Osteoblast (primary cell): ENCODE measurements at places on chromosomes 1 and 21.

DNA sequence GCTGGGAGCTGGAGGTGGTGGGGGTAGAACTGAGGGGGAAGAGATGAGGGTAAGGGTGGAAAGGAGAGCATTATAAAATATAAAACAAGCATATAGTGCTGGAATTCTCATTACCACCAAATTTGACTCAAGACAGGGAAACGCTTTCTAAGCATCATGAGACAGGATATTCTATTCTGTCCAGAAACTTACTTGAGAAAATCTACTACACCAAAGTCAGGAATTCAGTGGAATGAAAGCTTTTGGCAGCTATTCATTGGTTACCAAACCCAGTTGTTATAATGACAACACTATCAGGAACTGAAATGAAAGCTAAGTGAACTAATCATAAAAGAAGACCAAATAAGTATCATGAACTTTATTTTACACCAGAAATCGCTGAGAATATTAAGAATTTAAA is 14.5 kb downstream of the AIDA start:
- H3K4me1 ChIP-seq: no peaks in the 10 kb centered on the region
- peak overlapping the region; percentile 17 for H3K27ac ChIP-seq
- peaks cover 24% of the 10 kb centered on the region for H3K36me3 ChIP-seq
- DNase-seq: peak; percentile 62
- no peaks in the 10 kb centered on the region for H3K27me3 ChIP-seq
- H3K4me3 ChIP-seq: no peak overlapping the region

DNA sequence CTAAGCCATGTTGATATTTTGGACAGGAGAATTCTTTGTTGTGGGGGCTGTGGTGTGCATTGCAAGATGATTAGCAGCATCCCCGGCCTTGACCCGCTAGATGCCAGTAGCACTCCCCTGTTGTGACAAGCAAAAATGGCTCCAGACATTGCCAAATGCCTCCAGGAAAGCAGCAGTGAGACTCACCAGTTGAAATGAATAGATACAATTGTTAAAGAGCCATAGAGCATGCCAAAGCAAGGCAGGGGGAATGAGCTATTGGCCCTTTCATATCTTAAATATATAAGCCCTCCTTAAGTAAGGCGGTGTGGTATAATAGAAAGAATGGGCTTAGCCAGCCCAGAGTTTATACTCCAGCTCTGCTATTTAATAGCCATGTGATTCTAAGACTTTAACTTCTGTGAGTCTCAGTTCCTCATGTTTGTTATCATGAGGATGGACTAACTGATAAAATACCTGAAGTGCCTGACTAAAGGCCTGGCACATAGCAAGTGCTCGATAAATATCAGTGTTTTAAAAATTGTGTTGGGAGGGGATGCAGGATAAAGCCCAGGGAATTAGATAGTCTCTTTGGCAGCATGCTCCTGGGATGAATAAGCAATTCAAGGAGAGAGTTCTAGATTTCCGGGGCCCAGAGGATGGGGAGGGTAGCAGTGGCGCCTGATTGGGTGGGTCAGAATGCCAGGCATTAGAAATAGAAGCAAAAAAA is 21.1 kb upstream of the RGS4 start:
- H3K27ac ChIP-seq: no peak overlapping the region
- H3K4me3 ChIP-seq: no peak overlapping the region
- no peaks in the 10 kb centered on the region for H3K4me1 ChIP-seq
- no peaks in the 10 kb centered on the region for H3K36me3 ChIP-seq
- no peak for DNase-seq
- H3K27me3 ChIP-seq: no peaks in the 10 kb centered on the region

DNA sequence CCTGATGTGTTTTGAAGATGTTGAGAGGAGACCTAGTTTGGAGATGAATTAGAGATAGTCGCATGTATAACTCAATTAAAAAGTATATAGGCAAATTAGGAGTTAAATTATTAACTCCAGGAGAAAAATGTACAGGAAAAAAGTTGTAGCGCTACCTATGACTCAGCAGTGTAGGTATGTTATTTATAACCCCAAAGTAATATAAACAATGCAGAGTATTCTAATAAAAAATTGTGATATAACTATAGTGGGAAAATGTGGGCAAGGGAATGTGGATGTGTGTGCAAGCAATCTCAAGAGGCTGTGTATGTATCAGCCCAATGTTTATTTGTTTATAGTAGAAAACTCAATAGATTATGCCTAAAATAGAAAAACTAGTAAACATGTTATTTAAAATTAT is 144.5 kb downstream of the BRINP2 start:
- H3K4me3 ChIP-seq: no peak overlapping the region
- no peaks in the 10 kb centered on the region for H3K4me1 ChIP-seq
- DNase-seq: no peak
- H3K27me3 ChIP-seq: no peaks in the 10 kb centered on the region
- no peaks in the 10 kb centered on the region for H3K36me3 ChIP-seq
- no peak overlapping the region for H3K27ac ChIP-seq

GRCh38 chr1:2602866-2603520 is 16.4 kb downstream of the PRXL2B start:
- no peaks in the 10 kb centered on the region for H3K36me3 ChIP-seq
- H3K27me3 ChIP-seq: no peaks in the 10 kb centered on the region
- H3K27ac ChIP-seq: no peak overlapping the region

- no peaks in the 10 kb centered on the region for H3K36me3 ChIP-seq
- no peaks in the 10 kb centered on the region for H3K27me3 ChIP-seq
- H3K27ac ChIP-seq: no peak overlapping the region
- peaks cover 31% of the 10 kb centered on the region for H3K4me1 ChIP-seq
- DNase-seq: peak; percentile 27
Observed at GRCh38 chr1:180633057-180634056, 1.5 kb downstream of the XPR1 start.

GRCh38 chr1:171899838-171900237 is 58.5 kb downstream of the DNM3 start:
- H3K36me3 ChIP-seq: no peaks in the 10 kb centered on the region
- no peak for DNase-seq
- H3K27ac ChIP-seq: no peak overlapping the region
- no peaks in the 10 kb centered on the region for H3K27me3 ChIP-seq
- H3K4me3 ChIP-seq: no peak overlapping the region

GRCh38 chr1:33296824-33297223 is 24.1 kb downstream of the A3GALT2 start:
- H3K4me3 ChIP-seq: no peak overlapping the region
- no peaks in the 10 kb centered on the region for H3K27me3 ChIP-seq
- H3K27ac ChIP-seq: no peak overlapping the region
- H3K36me3 ChIP-seq: peaks cover 32% of the 10 kb centered on the region
- DNase-seq: no peak

- peaks cover 15% of the 10 kb centered on the region for H3K4me1 ChIP-seq
- H3K4me3 ChIP-seq: no peak overlapping the region
- H3K27ac ChIP-seq: no peak overlapping the region
- H3K36me3 ChIP-seq: peaks cover 15% of the 10 kb centered on the region
Observed at GRCh38 chr1:155015527-155016230, 13.1 kb downstream of the ZBTB7B start.

- peaks cover 68% of the 10 kb centered on the region for H3K4me1 ChIP-seq
- peak overlapping the region; percentile 88 for H3K27ac ChIP-seq
- no peaks in the 10 kb centered on the region for H3K27me3 ChIP-seq
- no peak overlapping the region for H3K4me3 ChIP-seq
- peaks cover 26% of the 10 kb centered on the region for H3K36me3 ChIP-seq
Observed at GRCh38 chr1:39391691-39392679, 99.5 kb upstream of the BMP8A start.

GRCh38 chr21:15066123-15066575 is 1.3 kb upstream of the NRIP1 start:
- H3K27ac ChIP-seq: peak overlapping the region; percentile 69
- DNase-seq: no peak
- H3K4me3 ChIP-seq: peak overlapping the region; percentile 74
- H3K4me1 ChIP-seq: peaks cover 13% of the 10 kb centered on the region

DNA sequence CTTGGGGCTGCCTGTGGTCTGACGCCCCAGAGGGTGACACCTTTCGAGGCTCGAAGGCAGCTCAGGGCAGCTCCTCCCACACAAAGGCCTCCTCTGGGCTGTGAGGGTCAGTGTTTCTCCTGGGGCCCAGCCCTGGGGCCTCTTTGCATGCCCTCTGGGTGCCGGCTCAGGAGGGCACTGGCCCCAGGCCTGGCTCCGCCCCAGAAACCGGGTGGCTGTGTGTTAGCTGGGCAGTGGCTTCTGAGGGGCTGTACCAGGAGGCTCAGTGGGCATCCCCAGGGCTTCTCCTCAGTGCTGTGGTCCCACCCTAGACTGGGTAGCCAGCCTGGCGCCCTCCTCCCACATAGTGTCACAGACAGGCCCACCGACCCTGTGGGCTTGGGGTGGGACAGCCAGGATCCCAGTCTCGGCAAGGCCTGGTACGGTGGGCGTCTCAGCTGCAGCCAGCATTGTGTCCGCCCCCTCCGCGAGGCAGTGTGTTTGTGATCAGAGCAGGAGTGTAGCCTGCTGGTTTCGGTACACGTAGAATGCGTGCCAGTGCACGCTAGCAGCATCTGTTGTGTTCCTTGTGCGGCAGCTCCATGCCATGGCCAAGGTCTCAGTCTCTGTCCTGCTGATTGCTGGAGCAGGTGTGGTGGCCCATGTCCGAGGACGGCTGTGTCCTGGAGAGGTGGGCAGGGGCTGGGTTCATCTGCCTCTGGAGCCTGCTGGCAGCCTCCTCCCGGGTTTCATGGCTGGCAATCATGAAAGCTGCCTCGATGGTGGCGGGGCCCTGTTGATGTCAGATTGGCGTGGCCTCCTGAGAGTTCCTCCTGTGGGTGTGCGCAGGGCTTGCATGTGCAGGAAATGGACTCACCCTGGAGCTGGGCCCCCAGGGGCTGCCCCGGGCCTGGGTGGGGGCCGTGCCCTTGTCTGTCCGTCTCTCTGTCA is 28.0 kb downstream of the RRP1 start:
- H3K27ac ChIP-seq: no peak overlapping the region
- DNase-seq: no peak
- no peak overlapping the region for H3K4me3 ChIP-seq
- H3K4me1 ChIP-seq: no peaks in the 10 kb centered on the region
- H3K36me3 ChIP-seq: no peaks in the 10 kb centered on the region
- H3K27me3 ChIP-seq: peaks cover 7% of the 10 kb centered on the region

DNA sequence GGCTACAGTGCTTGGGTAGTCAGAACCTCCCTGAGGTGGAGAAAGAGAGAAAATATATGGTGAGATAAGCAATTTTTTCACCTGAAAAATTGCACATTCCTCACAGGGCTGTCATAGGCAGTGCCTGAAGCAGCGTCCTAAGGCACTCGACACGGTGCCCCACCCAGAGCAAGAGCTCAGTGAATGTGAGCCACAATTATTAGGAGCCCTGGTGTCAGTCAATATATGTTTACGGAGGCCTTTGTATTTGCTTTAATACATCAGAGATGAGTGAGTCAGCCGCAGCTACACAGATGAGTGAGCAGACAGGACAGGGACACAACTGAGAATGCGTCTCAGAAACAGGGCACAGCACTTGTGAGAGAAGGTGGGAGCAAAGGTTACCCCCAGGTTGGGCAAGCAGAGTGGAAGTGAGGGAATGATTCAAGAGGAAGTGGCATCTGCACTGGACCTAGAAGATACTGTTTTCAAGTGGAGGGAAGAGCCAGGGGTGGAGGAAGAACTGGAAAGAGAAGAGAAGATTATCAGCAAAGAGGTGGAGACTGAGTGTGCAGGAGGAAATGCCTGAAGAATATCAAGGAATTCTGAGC is 5.2 kb upstream of the PIGC start:
- H3K4me3 ChIP-seq: no peak overlapping the region
- no peak overlapping the region for H3K27ac ChIP-seq
- H3K4me1 ChIP-seq: peaks cover 13% of the 10 kb centered on the region
- DNase-seq: no peak
